NCI-H1694 (cell line): ENCODE measurements at places on chromosomes 3 and 15.

DNA sequence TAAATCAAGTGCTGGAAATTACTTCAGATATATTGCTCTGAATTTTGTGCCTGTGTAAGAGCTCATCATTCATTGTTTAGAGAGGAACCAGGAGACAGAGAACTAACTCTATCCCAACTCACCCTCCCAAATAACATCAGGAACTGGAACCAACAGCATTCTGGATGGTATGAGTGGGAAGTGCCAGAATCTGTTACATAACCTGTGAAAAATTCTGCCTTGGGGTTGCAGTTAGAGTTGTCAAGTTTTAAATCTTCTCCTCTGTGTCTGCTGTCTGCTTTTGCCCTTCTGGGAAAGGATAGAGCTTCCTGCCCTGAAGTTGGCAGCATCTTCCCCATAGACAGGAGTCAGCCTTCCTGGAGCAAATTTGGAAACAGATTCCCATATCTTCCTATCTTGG, 41.2 kb downstream of the TIMP4 start:
- no peak for DNase-seq

DNA sequence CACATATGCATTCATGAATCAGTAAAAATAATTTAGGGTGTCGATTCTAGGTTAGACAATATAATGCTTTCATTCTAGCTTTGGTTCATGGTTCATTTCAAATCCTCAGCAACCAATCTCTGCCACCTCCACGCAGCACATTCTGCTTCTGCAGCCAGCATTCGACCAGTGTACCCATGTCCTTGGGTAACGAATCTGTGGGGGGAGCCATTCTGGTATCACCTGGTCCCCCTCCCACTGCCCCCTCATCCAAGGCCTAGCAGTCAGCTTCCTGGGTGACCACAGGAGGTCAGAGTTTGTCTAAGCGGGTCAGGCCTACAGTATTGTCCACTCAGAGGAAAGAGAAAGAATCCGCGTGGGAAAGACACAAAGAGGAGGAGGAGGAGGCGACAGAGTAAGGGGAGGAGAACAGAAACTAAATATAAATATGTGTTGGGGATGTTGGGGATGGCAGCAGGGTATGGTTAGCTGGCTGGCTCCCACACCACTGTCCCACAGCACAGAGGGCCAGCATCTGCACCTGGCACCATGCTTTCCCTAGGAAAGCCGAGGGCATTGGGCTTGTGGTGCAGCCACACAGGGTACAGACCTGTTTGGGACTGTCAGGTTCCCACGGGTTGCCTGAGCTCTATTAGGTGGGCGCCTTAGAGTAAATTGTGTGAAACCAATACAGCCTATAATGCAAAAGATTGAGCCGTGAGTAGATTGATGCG, 12.1 kb downstream of the PAK6 start:
- DNase-seq = no peak

DNA sequence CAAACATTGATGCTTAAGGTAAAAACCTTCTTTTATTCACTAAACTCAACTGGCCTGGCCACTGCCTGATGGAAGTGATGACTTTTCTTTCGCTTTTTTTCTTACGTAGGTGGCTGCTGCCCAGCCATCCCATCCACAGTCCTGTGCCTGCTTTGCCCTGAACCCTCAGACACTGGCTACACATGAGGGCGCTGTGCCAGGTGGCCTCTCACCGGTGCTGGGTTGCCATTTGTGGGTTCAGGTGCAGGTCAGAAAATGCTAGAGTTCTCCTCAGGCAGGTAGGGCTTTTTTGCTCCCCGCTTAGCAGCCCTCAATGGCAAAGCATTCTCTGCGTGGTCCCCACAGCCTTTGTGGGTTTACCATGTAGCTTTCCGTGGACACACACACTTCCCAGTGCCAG, 88.3 kb upstream of the PRR23E start:
- no peak for DNase-seq

DNA sequence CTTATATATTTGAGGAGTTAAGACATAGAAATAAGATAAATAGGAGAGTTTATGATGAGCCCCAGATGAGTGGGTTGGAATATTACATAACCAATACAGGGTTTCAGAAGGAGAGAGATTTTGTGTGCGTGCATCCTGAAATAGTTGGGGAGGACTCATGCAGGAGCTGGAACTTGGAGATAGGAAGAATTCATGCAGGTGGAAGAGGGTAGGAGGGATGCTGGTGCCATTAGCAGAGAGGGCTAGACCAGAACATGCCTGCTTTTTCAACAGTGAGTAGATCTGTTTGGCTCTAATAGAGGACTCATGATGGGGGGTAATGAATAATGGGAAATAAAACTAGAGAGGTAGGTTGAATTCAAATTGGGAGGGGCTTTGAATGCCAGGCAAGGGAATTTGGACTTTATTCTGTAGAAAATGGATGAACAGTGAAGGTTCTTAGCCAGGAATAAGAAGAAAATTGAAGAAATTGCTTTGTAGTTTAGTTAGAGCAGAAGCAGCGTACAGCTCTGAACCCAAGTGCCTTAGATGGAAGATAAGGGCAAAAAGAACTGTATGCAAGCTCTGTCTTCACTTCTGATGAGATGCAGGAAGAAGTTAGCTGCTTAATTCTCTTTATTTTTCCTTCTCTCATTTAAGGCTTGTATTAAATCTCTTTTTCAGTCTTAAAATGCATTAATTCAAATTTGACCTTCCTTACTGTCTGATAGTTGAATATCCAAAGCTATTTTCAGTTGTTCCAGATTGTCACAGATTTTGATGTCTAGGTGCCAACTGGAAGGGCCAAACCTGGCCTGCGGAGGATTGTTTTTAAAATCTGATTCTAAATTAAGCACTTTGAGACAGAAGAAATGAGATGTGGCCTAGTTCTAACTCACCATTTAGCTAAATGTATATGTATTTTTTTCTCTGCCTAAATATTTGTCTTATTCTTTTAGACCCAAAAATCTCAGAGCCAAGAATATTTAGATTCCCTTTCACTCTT, 86.3 kb downstream of the PPM1L start:
- no peak for DNase-seq

DNA sequence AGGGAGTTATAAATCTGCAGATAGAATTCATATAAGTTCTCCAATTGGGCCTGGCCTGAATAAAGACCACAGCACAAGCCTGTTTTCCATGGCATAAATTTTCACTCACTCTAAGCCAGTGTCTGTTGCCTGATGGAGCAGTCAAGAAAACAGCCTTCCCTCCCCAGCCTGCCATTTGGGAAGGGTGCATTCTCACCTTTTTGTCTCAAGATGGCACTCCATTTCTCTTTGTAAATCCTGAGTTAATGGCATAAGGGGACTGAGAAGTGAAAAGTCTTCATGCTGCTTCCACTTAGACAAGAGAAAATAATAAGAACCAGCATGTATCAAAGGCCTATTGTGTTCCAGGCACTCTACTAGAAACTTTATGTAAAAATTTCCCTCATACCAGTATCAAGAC, 115.6 kb upstream of the MANF start:
- no peak for DNase-seq
